Upper lobe of right lung (tissue), 1 donor: ENCODE measurements at places on chromosomes 1 and 21. TPM values are rescaled to one million over a fixed set of nuclear protein-coding genes. Genes with fewer than 3 reads are reported as not detected.
A peak's percentile ranks its signal among the peaks of the same experiment; 100 is the strongest.

DNA sequence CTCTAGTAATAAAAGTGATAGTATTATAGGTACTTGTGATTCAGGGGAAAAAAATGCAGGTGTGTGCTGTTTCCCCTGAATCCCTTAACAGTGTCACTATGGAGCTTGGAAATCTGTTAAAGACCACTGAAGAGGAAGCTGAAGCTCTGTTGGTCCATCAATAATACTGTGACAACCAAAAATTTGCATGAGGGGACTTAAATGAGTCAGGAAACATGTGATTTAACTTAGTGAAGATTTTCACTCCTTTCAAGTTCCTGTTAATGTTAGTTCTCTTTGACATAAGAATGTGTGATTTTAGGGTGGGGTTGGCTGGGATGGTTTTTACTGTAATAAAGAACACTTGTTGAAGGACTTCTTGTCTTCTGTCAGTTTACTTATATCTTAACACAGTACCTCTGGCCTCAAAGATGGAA lies 32.0 kb downstream of the VANGL2 start:
- no peak for DNase-seq

DNA sequence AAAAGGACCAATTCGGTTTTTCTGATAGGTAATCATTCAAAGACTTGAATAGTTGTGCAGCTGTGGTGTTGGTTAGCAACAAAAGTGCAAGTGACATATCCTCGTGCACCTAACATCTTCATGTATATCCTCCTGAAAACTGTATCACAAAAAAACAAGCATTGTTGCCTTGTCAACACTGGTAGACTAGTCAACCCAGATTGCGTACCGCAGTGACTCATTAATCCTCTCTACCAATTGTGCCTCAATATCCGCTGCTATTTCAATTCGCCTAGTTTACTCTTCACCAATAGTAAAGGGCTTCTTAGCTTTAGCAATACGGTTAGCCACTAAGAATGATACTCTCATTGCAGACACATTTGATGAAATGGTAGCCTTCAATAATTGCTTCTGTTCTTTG lies 3.5 kb downstream of the HHAT start:
- DNase-seq: no peak

DNA sequence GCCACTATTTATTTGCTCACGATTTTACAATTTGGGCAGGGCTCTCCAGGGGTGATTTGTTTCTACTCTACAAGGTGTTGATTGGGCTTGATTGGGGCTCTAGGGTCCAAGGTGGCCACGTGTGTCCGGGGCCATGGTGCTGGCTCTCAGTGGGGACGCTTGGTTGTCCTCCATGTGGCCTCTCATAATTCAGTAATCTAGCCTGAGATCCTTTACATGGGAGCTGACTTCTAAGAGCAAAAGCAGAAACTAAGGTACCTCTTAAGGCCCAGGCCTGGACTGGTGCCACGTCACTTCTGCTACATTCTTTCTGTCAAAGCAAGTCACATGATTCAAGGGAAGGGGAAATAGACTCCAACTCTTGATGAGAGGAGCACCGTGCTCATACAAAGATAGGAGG lies 8.1 kb upstream of the PSRC1 start:
- DNase-seq: no peak

Gene NME7
- 12.1 TPM for total RNA-seq

GRCh38 chr1:109618661-109619575 lies 498 bp downstream of the GNAT2 start:
- DNase-seq: no peak

DNA sequence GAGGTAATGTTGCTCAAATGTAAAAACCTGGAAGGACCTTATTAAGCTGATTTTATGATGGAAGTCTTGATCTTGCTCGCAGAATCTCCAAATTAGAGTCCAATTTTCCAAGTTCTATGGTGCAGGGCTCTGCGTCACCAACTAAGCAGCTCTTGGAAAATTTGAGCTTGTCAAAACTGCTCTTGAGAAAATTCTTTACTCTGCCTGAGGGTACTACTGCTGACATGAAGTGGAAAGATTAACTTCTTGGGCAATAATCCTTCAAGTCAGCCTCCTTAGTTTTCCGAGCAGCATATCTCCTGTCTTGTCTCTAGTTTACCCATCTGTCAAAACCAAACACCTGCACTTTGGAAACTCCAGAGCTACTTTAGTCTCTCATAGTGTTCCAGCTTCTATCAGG lies 293.7 kb downstream of the KCTD3 start:
- DNase-seq: no peak

Gene GPR153
- total RNA-seq: 16.9 TPM

Gene IL19
- not detected for total RNA-seq

DNA sequence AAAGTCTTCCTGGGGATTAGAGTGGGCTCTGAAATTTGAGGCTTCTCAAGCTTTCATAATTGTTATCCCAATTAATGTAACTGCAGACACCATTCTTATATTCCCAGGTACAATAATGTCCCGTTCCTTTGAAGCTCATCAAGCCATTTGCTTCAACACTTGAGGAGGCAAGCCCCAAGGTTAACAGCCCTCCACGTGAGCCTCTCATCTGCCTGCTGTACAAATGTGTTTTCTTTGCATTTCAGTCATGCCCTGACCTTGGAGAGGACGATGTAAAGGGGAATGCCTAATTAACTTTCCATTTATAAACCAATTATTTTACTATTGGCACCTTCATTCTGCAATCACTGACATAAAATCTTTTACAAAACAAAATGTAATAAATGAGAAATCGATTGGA lies 106.3 kb downstream of the SETD4 start:
- no peak for DNase-seq

Gene RAB25
- total RNA-seq: 62.0 TPM

- DNase-seq: no peak
Observed at GRCh38 chr1:31467005-31467674, 54.1 kb downstream of the SERINC2 start.

Gene CD1D
- total RNA-seq: 5.3 TPM

DNA sequence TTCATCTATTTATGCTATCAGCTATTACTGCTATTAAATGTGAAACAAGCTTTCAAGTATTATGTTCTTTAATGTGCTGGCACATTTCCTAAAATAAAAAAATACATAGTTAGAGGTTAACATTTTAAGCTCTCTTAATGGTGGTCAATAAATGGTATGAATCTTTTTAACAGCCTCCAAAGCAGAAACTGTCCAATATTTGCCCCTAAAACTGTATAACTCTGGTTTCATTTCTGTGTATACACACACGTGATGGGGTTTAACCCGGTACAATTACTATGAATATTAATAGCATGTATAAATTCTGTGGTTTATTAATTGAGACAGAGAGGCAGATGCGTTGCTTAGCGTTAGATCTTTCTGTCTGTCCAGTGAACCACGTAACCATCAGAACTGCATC lies 2.2 kb downstream of the ESRRG start:
- no peak for DNase-seq

- DNase-seq: peak; percentile 63
Observed at GRCh38 chr21:42654179-42654912, 925 bp downstream of the PDE9A start.

DNA sequence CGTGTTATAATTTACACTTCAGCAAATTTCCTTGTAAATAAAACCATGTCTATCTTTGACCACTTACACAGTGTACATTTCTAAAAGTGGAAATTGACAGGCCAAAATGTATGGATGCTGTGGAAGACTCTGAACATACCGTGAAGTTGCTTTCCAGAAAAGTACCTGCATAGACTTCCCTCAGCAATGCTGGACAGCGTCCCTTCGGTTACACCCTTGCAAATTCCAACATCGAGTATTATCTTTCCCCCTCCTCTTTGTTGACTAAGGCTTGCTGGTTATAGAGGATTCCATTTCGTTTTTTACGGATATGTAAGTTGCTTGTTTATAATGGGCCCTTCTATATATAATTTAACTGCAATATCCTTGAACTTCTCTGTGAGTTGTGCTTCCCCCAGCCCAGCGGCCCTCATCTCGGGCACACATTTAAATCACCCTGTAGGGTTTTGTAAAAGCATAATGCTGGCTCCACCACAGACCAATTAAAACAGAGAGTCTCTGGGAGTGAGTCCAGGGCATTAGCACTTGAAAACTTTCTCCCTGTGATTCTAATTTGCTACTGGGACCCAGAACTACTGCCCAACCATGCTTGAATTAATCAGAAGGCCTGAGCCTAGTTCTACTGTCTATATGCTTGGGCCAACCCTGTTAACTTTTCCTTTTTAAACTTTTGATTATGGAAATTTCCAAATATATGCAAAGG lies 230.3 kb downstream of the GRIK3 start:
- DNase-seq: no peak

GRCh38 chr1:45198185-45198584 lies 8.2 kb downstream of the ZSWIM5 start:
- no peak for DNase-seq

DNA sequence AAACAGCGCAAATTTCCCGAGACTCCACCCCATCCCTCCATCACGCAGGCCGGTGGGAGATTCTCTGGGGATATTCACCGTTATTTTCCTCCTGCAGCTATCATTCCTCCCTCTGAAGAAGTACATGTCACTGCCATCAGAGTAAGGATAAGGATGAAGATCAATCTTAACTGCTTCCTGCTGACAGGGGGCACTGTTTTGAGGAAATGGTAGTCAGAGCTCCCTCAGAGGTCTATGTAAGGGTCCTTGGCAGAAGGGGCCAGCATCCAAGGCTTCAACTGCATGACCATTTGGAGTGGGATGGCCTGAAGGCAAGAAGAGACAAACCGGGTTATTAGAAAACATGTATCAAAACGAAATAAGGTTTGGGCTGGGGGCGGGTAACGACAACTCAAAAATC lies 111.5 kb downstream of the KCNK1 start:
- DNase-seq: no peak

Gene MATN1
- total RNA-seq: not detected

DNA sequence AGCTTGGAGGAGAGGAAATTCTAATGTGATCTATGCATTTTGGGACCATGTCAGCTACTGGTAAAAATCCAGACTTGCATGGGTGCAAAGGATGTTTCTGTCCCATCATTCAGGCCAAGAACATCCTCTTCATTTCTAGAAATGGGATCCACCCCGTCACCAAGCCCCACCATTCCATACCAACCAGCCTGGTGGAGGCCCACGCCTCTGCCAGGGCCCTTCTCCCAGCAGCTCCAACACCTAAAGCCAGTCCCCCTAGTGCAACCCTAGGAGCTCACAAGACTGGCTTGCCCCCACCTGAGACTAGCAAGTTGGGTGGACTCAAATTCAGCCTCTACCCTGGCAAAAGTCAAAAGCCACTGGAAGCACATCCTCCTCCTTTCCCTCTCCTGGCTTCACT lies 1.9 kb downstream of the ARHGEF11 start:
- DNase-seq: no peak

Gene VSIG8
- total RNA-seq: not detected

DNA sequence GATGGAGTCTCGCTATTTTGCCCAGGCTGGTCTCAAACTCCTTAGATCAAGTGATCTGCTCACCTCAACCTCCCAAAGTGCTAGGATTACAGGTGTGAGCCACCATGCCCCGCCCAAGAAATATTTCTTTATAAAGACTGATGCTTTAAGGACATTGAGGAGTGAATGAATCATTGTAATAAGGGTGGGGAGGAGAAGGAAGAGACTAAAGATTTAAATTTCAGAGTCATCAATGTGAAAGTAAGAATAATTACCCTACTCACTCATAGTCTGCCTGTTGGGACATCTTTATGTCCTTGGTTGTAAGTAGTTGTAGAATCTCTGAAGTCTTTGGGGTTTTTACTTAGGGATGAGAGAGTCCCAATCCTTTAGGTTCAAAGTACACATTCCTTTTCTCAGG lies 7.3 kb downstream of the KDM1A start:
- DNase-seq: no peak

GRCh38 chr21:37579356-37579755 lies 212.8 kb downstream of the DYRK1A start:
- DNase-seq: no peak

DNA sequence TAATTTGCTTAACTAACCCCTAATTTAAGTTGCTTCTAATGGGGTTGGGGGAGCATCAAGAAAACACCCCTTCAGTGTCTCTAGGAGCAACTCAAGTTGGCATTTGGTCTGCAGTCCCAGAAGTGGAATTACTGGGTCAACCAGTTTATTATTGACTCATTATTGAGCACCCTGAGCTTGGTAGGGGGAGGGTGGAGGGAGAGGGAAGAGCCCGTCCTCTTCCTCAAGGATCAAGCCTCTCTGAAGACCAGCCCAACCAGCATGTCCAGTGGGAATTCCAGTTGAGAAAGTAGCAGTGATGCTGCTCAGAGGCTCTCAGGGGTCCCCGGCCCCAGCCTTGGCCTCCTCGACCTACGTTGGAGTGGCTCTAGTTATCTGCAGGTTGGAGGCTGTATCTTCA lies 2.1 kb upstream of the PLA2G2F start:
- peak; percentile 56 for DNase-seq

- no peak for DNase-seq
Observed at GRCh38 chr1:24452922-24453485, 37.4 kb downstream of the NIPAL3 start.

DNA sequence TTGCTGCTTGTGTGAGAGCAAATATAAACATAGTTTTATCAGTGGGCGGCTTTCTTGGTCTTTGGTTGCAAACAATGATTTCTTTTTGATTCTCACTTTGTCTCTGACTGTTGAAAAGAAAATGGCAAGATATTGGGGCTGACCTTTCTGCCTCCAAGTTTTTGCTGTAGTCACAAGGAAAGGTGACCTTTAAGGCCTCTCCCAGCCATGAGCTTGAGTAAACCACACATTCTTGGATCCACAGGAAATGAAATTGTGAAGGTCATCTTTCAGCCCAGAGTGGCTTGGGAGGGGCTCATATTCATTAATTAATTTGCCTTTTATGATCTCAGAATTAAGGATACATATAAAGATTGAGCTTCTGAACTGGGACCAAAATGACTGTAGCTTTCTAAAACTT lies 241.6 kb downstream of the BACH1 start:
- no peak for DNase-seq

- peak; percentile 96 for DNase-seq
Observed at GRCh38 chr1:204080163-204080903, 7.4 kb downstream of the SOX13 start.

GRCh38 chr1:30788580-30789387 lies 31.2 kb upstream of the LAPTM5 start:
- no peak for DNase-seq

DNA sequence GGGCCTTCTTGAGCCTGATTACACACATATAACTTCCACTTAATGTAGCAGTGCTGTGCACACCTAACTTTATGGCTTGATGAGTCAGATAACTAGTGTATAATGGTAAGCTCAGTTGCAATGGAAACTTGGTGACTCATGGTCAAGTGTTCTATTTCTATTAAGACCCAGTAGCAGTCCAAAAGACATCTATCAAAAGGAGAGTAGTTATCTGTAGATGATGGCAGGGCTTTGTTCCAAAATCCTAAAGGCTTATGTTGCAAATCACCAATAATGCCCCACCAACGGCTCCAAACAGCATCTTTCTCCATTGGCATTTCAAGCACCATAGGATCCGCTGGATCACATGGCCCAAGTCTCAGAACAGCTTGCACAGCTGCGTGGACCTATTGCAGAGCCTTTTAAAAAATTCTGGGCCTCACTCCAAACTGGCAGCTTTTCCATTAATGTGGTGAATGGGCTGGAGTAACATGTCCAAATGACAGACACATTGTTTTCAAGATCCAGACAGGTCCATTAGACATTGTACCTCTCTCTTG lies 566.8 kb upstream of the USP24 start:
- no peak for DNase-seq

Gene ARTN
- total RNA-seq: 0.43 TPM
